ENCODE measurements at places on chromosomes 7 and 10.

DNA sequence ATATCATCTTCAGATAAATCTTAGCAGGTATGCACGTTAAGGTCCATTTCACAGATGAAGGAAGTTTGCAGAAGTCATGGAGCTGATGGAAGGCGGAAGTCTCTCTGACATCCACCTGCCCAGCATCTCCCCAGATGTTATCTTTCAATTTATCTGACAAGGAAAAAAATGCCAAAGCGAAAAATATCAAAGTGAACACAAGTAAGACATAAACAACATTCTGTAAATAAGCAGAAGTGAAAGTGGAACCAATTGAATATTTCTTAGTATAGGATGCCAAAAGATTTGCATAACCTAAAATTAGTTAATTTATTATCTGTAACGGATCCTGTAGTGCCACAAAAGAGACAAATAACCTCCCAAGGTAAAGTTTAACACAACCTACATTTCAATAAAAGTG is 73.6 kb upstream of the NEBL start:
- DNase-seq, result no peak

- no peak for DNase-seq
Measured at GRCh38 chr7:27575613-27576012, 87.1 kb downstream of the HIBADH start.

DNA sequence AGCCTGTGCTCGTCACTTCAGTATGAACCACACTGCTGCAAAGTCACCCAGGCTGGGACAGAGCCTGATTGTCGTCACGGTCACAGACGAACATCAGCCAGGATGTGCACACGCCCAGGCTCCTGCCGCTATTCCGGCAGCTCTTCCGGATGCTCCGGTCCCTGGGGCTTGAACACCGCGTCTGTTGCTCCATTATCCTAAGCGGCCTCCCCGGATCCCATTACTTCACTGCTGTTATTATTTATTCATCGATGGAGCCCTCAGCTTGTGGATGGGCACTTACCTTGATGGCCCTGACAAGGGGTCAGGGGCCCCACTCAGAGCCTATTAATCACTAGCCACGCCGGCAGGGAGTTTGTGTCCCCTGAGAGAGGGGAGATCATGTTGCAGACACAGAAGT is 120.8 kb upstream of the PCBD1 start:
- no peak for DNase-seq

DNA sequence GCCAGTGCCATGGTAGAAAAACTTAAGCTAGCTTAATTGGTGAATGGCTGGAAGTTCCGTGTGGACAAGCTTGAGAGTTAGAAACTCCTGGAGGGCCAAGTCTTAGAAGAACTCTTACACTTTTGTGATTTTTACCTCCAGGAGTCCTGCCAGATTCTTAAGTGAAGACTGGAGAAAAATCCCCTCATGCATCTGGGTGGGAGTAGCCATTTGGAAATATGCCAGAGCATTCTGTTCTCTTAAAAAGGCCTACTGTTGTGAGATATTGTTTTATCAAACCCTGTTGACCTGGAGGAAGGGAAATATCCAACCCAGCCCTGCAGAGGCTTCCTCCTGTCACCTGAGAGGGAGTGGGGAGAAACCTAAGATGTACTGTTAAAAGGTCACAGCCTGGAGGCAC is 17.6 kb upstream of the MCM10 start:
- no peak for DNase-seq

- no peak for DNase-seq
Measured at GRCh38 chr7:103336761-103337160, 7.8 kb downstream of the DNAJC2 start.

DNA sequence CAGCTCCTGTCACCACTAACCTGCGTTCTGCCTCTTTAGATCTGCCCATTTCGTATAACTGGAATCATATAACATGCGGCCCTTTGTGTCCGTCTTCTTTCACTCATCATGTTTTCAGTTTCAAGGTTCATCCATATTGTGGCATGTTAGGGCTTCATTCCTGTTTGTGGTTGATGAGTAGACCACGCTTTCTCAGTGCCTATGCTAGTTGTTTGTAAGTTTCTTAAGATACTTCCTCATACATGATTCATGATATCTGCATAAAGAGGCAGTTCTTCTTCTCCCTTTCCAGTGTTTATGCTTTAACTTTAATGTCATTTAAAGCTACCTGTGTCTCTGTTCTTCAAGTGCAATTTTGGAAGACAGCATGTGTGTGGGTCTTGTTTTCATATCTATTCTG is 79.5 kb upstream of the FAM20C start:
- no peak for DNase-seq

- DNase-seq, result no peak
Measured at GRCh38 chr10:80090121-80090520, 11.7 kb downstream of the TMEM254 start.

GRCh38 chr10:96025566-96025965 is 17.8 kb upstream of the CCNJ start:
- DNase-seq, result peak; percentile 69

DNA sequence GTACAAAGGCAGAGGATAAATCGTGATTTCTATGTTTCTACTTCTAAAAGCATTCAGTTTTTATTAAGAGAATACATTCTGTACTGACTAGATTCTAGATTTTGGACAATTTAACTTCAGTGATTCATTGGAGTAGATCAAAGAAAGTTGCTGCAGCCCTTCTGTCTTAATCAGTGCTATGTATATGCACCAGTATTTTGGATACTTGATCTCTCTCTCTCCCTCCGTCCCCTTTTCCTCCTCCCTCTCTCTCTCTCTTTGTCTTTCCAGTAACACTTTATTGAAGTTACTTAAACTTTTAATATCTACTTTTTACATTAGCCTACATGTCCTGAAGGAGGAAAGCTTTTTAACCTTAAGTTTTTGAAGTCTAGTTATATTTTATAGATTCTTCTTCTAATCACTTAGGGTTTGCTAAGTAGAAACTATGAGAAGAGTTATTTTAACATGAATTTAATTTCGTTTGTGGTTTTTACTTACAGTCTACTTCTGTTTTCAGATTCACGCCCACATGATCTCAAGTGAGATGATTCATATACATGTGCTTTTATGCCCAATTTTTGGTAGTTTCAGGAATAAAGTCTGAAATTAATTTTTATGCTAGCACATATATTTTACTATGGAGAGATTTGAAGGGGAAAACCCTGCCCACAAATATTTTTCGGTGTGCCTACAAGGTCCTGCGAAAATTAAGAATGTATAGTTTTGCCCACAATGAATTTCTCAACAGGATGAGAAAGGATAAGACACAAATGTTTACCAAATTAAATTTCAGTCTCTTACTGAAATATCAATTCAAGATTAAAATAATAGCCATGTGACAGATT is 9.1 kb downstream of the MDFIC start:
- peak; percentile 13 for DNase-seq

DNA sequence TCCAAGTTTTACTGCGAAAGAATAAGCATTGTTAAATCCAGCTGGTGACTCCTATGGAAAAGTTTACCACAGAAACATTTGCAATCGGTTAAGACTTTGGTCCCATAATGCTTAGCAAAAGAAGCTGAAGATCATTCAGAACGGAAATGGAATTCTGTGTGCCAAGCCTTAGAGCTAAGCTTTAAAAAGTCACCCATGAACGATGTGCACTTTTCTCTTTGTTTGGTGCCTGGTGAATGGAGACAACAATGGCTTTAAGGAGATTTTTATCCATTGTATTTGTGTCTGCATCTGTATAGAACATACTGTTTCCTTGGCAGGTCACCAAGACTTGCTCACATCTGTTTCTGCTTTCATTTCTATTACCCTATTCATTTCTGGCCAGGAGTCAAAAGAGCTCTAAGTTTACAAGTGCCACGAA is 26.3 kb upstream of the COL1A2 start:
- DNase-seq, result peak; percentile 80

GRCh38 chr10:33353853-33354252 is 19.4 kb upstream of the NRP1 start:
- DNase-seq, result no peak

- DNase-seq, result no peak
Measured at GRCh38 chr7:1514407-1514806, 10.2 kb upstream of the INTS1 start.

DNA sequence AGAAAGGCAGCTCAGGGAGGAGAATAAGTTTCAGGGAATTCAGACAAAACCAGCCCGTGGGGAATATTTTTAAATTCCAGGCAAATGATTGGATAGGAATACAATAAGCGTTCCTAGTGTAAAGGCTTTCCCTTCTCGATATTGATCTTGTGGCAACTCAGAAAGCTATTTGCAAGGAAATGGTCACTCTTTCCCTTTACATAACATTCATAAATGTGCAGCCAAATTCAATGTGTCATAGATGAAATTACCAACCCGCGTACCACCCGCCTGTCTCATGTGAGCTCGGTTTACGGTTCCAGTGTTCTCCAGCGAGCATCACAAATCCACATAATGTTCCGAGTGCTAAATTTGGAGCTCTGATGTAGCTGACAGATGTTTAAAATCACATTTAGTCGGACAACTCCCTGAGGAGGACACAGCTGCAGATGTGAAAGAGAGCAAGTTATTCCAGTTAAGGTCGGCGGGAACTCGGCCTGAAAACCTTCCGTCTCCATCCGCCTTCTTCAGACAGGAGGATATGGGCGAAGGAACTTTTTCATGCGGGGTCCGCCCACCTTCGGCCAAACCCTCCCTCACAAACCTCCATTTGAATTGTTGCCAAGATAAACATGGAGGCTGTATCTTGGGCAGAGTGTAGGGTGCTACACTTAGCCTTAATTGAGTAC is 327.0 kb downstream of the RNLS start:
- no peak for DNase-seq

- no peak for DNase-seq
Measured at GRCh38 chr10:20622531-20623211, 274.4 kb downstream of the NEBL start.

DNA sequence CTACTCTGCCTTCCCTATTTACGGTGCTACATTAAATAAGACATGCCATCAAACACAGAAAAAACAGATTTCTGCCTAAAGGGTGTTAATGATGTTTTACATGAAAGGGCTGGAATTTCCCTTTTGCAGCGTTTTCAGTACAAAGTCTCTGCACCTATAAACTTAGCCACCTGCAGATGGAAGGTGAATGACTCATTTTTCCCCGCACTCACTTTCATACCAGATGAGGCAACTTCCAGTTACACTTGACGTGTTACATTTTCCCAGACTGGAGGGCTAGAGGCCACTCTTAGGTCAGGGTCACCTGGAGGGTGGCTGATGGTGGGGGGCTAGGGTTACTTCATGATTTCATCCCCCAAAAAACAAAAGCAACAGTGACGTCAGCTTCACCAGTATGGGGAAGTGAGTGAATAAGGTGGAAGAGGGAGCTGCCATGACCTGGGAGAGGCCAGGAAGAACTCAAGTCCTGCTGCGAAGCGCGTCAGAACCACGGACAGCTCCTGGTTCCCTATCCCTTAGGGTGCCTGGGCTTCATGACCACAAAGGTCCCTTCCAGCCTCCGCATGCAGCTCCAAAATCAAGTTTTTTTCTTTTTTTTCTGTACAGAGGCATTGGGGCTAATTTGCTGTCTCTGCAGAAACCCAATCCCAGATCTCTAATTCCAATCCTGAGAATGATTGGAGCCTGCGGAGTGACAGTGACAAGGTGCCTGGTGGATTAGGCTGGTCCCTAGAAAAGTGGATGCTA is 94.0 kb downstream of the ADARB2 start:
- DNase-seq, result peak; percentile 3

DNA sequence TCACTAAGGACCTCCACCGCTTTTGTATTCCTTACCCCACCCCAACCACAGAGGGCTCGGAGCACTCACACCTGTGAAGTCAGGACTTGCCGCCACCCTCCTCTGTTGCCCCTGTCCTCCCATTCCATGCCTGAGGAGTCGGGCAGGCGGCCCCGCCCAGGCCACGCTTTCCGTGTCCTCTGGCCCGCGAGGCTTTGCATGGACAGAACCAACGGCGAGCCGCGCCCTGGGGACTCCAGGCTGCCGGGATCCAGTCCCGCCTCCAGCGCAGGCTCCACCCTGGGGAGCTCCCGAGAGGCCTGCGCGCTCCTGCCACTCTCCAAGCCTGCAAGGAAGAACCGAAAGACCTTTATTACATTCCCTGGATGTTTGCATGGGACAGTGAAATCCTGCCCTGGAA is 366.4 kb upstream of the POM121L12 start:
- no peak for DNase-seq

- no peak for DNase-seq
Measured at GRCh38 chr7:2373124-2373556, 18.5 kb downstream of the EIF3B start.

GRCh38 chr7:106613848-106614560 is 47.0 kb downstream of the CCDC71L start:
- DNase-seq, result no peak

- no peak for DNase-seq
Measured at GRCh38 chr10:130658687-130659290, 522.6 kb downstream of the GLRX3 start.

GRCh38 chr10:101007915-101008822 is 8.6 kb downstream of the LZTS2 start:
- no peak for DNase-seq

- DNase-seq, result peak; percentile 89
Measured at GRCh38 chr10:130179640-130180039, 43.4 kb downstream of the GLRX3 start.

GRCh38 chr7:55306331-55306730 is 58.8 kb upstream of the LANCL2 start:
- DNase-seq, result no peak
